ENCODE measurements at places on chromosomes 6 and 20. TPM values are rescaled to one million over a fixed set of nuclear protein-coding genes. Genes with fewer than 3 reads are reported as not detected.

The CNKSR3 gene
- total RNA-seq: 6.9 TPM

The SPATS1 gene
- not detected for total RNA-seq

The SDHAF4 gene
- total RNA-seq: 3.9 TPM

The TAAR8 gene
- not detected for total RNA-seq

The SIRPB1 gene
- 0.17 TPM for total RNA-seq

The HDGFL1 gene
- total RNA-seq: not detected

The MLN gene
- total RNA-seq: not detected

The CD93 gene
- 0.02 TPM for total RNA-seq

The TRIM38 gene
- 2.0 TPM for total RNA-seq

The SOX18 gene
- 1.8 TPM for total RNA-seq

The MCHR2 gene
- not detected for total RNA-seq

Data from A549 treated with GW870086 at 1 μM for 4 hours (cell line).